ENCODE measurements at places on chromosomes 3 and 15.

DNA sequence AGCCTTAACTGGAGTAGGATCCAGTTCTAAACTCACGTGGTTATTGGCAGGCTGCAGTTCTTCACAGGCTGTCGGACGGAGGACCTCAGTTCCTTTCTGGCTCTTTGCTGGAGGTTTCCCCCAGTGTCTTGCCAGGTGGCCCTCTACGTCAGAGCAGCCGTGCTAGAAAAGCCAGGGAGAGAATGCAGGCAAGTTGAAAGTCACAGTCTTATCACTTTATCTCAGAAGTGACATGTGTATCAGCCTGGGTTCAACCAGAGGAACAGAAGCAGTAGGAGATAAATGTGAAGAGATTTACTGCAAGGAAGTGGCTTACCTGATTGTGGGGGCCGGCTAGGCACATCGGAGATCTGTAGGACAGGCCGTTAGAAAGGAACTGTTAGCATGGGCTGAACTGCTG, 125.3 kb upstream of the BNIP2 start:
- DNase-seq = no peak

- no peak for DNase-seq
Observed at GRCh38 chr15:71635735-71636134, 174.6 kb upstream of the NR2E3 start.

DNA sequence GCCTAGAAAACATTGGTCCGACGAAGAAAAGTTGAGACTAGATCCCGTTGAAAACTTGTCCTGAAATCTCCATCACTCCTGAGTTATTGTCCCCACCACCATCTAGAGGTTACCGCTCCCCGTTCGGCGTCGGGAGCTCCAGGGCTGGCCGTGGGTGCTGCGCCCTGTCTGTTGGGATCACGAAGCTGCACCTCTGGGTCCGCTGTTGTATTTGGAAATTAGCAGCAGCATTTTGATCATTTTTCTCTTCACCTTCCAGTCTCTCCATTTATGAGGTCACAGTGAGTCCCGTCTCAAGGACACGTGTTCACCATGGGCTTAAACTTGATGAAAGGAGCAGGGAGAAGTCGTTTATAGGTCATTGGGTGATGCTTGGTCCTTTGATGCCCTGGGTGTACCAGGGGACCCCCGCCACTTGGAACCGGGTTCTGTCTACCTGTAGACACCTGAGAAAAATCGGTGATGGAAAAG, 565 bp downstream of the MANF start:
- DNase-seq = no peak

DNA sequence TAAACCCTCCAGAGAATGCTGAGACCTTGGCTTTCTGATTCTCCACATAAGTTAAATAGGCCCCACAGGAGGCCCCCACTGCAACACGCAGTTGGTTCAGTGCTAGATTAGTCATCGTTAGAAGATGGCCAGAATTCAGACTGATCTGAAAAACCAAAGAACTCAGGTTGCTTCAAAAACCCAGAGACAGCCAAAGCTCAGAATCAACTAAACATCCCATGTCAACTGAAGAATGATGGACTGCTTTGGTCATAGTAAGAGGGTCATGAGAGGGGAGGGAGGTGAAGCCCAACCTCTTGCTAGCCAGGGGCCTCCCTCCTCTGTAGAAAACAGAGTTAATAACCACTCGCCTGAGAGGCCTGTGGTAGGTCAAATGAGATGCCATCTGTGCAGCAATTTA, 93.1 kb downstream of the AKAP13 start:
- DNase-seq = no peak

DNA sequence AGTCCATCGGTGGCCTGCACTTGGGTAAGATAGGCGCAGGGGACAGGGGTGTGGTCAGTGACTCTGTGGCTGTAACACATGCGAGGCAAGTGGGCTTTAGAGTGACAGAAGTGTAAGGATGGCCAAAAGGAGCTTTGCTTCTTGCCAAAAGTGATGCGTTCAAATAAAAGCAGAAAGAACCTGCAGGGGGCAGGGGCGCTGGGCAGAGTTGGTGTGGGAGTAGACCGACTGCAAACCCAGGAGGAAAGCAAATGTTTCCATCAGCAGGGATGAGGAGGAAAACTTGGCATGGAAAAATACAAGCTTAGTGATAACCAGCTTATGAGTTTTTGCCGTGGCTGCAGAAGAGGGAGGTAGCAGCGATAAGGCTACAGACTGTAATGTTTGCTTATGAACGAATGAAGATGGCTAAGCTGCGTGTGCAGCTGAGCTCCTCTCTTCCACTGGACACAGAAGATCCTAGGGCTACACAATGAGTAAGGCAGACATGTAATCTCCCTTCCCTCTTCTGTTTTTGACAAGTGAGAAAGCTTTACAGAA, 149.4 kb downstream of the WNT5A start:
- DNase-seq = no peak

- DNase-seq = no peak
Observed at GRCh38 chr3:88410259-88410658, 260.5 kb downstream of the C3orf38 start.

All from naive B cell (primary cell).